Aorta (tissue), 5 donors: ENCODE measurements at places on chromosomes 7 and 10. TPM values are rescaled to one million over a fixed set of nuclear protein-coding genes. Genes with fewer than 3 reads are reported as not detected.

Gene STK31
- polyA plus RNA-seq: 0.13 TPM

Gene ATP6V1F
- polyA plus RNA-seq: 120 TPM

Gene SFTPA1
- 4.4 TPM for polyA plus RNA-seq

Gene GPR158
- polyA plus RNA-seq: not detected

Gene FBH1
- polyA plus RNA-seq: 101 TPM

Gene GPR15LG
- polyA plus RNA-seq: 0.59 TPM

Gene C10orf62
- polyA plus RNA-seq: not detected

Gene AKR1E2
- 5.0 TPM for polyA plus RNA-seq

Gene NCF1
- polyA plus RNA-seq: 0.87 TPM

Gene PILRA
- polyA plus RNA-seq: 5.8 TPM

Gene ITGA8
- 336 TPM for polyA plus RNA-seq

Gene FAM237B
- polyA plus RNA-seq: not detected

Gene OPALIN
- polyA plus RNA-seq: not detected

Gene NEURL1
- polyA plus RNA-seq: 0.51 TPM
